ENCODE measurements at places on chromosomes 2 and 18.

GRCh38 chr18:22939649-22940048 lies 6.5 kb downstream of the RBBP8 start:
- DNase-seq, result no peak

- no peak for DNase-seq
These were observed 18.0 kb upstream of the SPRED2 start for GRCh38 chr2:65450393-65450792.

GRCh38 chr18:63523660-63524059 lies 18.5 kb upstream of the SERPINB12 start:
- no peak for DNase-seq

DNA sequence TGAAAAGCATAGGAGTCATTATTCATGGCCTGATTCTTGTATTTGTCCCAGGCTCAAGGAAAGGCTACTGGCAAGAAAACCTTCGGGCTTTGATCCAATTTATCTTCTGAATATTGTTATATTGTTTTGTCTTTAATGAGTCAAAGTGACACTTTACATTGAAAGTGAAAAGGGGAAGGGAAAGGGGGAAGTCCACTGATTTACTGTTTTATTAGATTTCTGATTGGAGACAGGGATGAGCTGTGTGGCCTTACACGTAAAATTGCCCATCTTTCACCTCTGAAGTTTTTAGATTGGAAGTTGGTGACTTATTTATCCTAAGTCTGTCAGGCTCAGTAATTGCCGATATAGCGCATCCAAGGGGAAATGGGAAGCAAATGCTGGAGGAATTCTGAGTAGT lies 843.8 kb upstream of the LRRTM1 start:
- no peak for DNase-seq

DNA sequence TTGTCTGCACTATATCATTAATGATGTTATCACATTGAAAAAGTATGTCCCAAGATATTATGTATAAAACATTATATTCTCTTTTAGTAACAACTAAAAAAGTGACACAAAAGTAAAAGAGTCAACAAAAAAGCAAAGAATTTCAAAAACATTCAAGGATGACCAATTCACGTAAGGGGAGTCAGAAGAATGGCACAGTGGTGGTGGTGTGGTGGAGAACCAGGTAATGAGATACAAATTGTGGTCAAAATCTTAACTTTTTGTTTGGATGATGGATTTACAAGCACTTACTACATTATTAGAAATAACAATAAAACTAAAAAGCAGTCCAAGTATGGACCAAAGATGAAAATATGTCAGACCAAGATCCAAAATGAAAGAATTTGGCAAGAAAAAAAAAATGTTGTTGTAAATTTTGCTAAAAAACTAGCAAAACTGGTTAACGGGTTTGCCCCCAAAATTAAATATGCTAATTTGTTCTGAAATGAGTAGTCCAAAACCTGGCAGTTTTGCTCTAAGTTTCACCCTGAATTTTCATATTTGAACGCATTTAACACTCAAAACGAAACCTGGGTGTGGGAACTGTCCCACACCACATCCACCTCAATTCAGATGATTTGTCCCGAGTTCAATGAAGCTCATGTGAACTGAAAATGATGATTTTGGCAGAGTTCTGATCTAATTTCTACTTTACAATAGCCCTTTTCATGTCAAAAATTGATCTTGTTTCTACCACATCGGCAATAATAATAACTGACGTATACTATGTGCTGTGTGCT lies 135.8 kb downstream of the IKZF2 start:
- no peak for DNase-seq

- no peak for DNase-seq
These were observed 916 bp upstream of the OSBPL1A start for GRCh38 chr18:24398540-24398939.

DNA sequence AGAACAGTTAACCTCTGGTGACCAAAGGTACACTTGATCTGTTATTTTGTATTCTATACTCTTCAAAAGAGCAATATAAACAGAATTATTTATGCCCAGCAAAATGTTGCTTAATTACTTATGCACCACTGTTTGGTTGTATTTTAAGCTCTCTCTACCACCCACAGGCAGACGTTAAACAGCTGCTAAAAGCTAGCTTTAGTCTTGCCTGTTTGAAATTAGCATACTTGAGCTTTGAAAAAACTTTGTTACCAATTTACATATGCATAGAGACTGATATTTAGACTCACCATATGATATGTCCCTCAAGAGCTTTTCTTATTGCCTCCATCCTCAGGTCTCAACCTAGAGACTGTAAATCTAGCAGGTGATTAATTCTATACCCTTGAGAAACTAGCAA lies 426.9 kb downstream of the NR4A2 start:
- DNase-seq, result no peak

GRCh38 chr18:41128545-41128944 lies 826.5 kb upstream of the PIK3C3 start:
- DNase-seq, result no peak

DNA sequence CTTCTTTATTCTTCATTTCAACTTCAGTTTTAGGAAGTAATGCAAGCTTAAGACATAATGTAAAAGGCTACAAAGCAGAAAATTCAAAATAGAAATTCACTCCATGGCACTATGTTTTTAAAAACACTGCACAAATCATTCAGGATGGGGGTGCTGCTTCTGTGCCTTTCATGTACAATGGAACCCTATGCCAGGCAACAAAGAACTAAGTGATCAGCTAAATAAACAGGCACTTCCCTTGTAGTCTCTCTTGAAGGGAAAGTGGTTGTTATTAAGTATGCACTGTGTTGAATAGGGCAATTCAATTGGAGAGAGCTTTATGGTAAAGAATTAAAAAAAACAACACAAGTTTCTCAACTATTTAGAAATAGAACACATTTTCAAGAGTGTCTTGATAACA lies 10.9 kb upstream of the ERBB4 start:
- no peak for DNase-seq

GRCh38 chr2:235085476-235085875 lies 133.7 kb downstream of the SH3BP4 start:
- DNase-seq, result no peak

DNA sequence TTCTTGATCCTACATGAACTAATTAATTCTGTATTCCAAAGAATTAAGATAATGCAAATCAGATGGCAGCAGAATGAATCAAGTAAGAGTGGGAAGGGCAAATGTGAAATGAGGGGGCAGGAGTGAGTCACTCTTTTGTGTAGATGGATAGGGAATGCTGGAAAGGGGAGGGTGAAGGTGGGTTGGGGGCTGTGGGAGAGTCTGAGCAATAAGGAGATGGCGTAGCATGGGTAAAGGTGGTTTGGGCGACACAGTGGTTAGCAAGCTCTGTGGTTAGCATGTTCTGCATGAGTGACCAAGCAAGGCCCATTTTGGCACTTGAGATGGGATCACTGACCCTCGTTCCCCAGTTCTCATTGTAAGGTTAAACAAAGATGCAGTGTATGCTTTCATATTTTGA lies 20.4 kb downstream of the GPD2 start:
- DNase-seq, result no peak

GRCh38 chr2:3294069-3294468 lies 83.5 kb downstream of the EIPR1 start:
- DNase-seq, result no peak

- DNase-seq, result no peak
These were observed 46.7 kb upstream of the BARD1 start for GRCh38 chr2:214856137-214856536.

DNA sequence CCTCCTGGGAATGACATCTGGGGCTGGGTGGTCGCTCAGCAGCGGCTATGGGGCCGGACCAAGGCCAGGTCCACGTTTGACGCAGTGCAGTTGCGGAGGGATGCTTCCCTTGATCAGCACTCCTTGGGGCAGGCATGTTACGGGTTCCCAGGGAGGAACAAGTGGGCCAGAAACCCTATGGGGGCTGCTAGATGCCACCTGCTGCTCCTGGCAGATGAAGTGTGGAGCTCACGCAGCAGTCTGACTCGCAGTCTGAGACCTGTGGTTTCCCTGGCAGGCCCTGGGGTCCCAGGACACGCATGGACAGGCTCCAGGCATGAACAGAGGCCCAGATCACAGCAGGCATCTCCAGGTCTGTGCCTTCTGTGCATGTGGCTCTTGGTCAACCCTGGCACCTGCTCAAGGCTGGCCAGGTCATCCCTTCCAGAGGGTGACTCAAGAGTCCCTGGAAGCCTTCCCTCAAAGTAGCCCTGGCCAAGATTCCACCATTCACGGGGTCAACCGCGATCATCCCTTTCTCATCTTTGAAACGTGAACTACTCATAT lies 20.0 kb downstream of the KCNF1 start:
- DNase-seq, result no peak

DNA sequence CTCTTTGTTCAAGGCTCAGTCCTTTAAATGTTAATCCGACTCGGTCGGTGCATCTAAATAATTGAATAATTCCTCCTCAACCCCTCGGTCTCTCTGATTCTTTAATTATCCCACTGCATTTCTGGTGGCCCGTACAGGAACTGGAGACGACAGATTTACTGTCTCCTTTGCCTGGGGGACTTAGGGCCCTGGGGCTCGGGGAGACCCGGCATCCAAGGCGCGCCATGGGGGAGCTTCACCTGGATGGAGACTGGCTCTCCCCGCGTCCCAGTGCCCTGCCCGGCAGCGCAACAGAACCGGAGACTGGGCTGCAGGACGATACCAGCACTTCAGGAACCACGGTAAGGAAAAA lies 47.7 kb upstream of the SELENOI start:
- no peak for DNase-seq

DNA sequence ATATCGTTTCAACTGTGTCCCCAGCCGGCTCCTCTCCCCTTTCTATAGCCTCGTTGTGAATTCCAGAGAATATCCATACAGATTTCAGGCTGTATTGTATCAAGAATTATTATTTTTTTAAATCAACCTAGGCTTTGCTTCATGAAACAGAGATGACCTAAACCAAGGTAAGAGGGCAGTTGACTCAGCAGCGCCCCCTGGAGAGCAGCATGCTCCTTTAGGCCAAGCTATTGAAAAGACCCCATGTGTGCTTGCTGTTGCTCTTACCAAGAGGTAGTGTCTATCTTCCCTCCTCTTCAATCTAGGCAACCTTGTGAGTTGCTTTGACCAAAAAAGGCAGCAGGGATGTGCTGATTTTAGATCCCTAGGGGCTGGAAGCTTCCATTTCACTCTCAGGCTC lies 426.7 kb upstream of the SMIM21 start:
- DNase-seq, result no peak

DNA sequence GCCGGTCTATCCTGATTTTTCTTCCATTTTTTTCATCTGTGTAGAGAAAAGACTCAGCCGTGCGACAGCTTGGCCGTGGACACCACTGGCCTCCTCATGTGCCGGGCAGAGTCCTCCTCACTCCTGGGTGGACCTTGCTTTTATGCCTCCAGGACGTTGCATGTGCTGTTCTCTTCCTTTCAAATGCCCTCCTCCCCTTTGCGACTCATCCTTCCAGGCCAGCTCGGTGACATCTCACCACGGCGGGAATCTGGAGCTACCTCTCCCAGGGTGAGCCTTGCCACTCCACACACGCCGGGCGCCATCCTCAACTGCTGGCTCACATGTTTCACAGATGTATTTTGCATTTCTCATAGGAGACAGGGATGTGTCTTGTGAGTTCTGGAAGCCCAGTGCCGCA lies 198.5 kb upstream of the HDAC4 start:
- no peak for DNase-seq

DNA sequence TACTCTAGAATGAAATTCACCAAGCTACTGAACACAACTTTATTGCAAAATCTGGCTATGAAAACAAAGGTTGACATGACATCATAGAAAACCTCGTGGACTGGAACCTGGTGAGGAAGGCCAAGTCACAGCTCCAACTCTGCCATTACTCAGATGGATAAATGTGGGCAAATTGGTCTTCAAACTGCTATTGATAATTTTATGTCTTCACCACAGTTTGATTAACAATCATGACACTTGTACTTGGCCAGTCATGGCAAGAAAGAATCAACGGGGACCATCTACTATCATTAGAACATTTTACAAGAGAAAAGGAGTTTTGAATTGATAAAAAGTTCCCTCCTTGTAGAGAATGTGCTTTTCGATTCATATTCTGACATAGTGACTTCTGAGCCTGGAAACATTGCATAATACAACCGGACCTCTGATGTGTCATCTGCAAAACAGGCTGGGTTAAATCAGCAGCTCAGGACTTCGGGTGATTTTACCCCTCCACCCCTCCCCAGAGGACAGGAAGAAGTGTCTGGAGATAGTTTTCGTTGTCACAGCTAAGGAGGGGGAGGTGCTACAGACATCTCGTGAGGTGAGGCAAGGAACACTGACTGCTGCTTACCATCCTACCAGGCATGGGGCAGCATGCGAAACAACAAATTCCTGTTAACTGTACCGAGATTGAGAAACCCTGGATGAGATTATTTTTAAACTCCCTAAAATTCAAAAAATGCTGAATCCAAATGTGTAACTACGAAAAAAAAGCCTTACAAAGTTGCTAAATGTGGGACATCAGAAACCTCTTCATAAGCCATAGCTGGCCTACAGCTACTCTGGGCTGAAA lies 8.4 kb downstream of the L3MBTL4 start:
- DNase-seq, result no peak

DNA sequence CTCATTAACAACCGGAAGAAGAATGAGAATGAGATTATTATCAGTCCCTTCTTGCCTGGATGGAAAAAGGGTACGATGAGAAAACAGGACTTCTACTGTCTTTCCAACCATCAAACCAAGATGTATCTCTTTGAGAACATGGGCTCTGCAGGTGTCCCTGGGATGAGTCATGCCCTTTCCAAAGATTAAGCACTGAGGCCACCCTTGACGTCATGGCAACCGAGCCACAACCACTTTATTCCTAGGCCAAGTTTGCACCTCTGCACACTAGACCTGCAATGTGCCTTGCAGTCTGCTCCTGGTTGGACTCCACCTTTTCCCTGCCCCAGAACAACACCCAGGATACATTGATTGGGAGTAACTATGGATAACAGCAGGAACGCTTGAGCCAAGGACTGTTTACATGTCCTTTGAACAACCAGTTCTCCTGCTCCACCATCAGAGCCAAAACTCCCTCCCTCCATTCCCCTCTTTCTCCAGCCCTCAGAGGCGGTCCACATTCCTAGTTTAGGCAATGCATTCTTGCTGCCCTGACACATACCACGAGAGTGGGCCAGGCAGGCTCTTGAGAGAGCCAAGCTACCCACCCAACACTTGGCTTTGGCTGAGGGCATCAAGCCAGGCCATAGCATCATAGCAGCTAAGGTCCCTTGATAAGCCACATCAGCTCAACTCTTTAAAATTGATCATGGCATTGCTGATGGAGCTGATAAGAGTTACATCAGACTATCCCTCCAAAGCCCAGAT lies 310.7 kb downstream of the TNS1 start:
- DNase-seq, result no peak

- DNase-seq, result peak; percentile 87
These were observed 199.3 kb downstream of the ZNF407 start for GRCh38 chr18:74796841-74797576.

- no peak for DNase-seq
These were observed 255.7 kb upstream of the CCDC68 start for GRCh38 chr18:55214969-55215368.

DNA sequence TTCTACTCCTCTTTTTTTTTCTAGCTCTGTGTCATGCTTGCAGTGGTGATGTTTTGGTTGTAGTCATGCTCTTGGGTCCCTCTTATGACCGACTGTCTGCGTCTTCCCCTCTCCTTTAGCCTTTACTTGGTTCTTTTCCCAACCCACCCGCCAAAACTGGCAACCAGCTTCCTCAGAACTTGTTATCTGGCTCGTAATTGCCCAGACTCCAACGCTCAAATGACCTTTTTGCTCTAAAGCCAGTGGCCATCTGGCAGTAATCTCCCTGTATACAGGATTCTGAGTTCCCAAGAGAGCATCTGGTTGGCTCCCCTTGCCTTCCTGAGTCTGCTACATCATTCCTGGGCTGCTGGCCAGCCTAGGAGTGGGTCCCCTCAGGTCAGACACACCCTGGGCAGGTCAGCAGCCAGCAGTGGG lies 147.2 kb downstream of the MGAT5 start:
- DNase-seq, result peak; percentile 40

GRCh38 chr2:866887-867286 lies 83.8 kb upstream of the SNTG2 start:
- no peak for DNase-seq

Measured in NCI-H1694 treated with DMSO at 0.1 percent for 48 hours (cell line).